Caudate nucleus (tissue), 63 donors: ENCODE measurements at places on chromosomes 6 and 20.

DNA sequence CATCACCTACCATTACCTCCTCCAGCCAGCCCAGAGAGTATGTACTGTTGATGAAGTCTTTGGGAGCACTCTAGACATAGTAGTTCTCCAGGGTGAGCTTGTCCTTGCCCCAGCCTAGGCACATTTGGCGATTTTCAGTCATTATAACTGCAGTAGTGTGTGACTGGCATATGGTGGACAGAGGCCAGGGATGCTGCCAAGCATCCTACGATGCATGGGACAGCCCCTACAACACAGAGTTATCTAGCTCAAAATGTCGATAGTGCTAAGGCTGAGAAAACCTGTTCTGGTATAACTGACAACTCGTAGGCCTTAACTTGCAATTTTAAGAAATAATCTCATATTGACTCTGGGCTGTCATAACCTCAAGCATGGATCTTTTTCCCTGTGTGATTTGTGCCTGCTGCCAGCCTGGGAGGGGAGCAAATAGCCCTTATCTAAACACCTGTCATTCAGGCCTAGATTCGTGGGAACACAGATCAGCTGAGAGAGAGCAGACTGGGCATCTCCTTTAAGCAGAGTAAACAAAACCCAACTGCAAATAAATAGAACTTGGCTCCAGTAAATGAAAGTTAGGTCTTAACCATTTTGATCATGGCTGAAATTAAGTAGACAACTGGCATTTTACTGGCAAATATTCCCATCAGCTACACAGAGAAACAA is 102.6 kb downstream of the SPTLC3 start:
- no peak for DNase-seq

DNA sequence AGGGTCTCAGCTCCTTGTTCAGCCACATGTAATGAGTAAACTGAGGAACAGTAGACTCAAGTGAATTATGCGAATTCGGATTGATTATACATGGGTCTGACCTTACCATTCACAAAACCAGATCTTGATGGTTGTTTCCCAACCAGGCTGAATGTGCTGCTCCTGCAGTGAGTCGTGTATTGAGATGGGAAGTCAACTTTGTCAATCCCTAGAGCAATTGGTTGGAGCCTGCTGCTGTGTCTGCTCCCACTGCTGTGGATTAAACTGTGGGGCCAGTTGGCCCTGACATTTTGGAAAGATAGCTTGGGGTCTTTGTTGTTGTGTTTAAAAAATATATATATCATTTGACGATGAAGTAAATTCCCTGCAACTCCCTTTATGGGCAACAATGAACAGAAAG is 23.9 kb downstream of the FAM50B start:
- DNase-seq, result no peak

- no peak for DNase-seq
Observed at GRCh38 chr6:6865611-6866010, 242.2 kb upstream of the RREB1 start.

GRCh38 chr6:152124429-152125074 is 317.1 kb downstream of the ESR1 start:
- DNase-seq, result no peak

DNA sequence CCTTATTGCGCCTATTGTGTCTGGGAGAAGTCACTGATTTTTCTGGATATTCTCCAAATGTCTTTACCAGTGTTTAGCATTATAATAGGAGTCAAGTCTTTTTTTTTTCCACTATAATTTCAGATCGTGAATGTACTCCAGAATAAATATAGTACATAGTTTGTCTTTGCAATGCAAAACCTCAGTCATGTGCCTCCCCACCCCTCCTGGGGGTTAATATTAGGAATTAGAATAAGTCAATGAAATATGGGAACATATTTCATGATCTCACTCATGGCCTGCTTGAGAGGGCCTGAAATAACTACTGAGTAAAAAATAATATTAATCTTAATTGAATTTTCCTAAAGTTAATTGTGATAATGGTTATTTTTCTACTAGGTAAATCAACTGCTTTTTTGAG is 79.0 kb upstream of the TMEM170B start:
- DNase-seq, result no peak

GRCh38 chr6:129501740-129502660 is 208.0 kb downstream of the ARHGAP18 start:
- DNase-seq, result no peak

DNA sequence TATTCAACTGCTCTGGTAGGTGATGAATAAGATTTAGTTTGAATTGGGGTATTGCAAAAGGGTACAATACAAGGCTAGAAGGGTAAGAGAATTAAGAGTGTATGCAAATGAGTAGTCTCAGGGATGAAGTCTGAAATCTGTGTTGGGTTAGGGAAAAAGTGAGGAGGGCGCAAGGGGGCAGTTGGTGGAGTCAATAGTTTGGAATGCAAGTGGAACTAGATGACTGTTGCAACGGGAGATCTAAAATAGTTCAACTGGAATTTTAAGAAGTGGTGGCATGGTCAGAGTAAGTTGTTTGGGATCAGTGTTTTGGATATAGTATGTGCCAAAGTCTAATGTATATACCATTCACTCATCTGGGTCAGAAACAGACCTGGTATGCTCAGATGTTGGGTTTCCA is 329.6 kb downstream of the GJA1 start:
- DNase-seq, result no peak

GRCh38 chr6:132198896-132199295 is 202.4 kb downstream of the MOXD1 start:
- DNase-seq, result no peak

DNA sequence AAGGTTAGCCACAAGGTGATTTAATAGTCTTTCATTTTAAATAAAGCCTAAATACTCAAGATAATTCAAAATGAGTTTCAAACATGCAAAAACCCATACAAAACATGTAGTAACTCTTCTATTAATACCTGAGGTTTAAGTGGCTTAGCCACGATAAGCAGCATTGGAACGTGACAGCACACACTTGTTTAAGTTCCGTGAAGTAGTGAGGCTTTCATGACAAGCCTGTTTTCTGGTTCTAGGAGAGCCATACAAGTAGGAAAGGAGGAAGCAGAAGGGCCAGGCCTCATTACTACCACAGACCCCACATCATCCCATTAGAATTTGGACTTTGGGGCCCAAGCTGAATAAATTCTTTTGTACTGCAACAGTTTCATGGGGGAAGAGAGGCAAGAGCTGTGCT is 54.3 kb upstream of the PRND start:
- DNase-seq, result no peak

DNA sequence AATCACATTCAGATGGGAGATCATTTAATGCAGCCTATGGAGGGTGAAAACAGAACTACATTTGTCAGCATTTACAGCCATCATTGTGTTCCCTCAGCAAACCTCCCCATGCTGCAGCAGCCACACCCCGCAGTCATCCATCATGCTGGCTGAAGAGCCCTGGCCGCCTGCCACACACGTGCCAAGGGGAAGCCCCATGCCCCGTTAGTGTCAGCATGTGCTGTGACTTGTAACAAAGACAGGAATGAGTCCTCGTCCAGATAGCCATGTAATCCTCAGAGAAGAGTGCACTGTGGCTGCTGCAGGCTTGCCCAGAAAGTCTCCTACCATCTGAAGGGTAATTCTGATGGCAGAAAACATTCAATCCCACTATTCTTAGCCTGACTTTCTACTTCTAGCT is 1097.8 kb downstream of the KIF16B start:
- DNase-seq, result no peak

- DNase-seq, result no peak
Observed at GRCh38 chr6:33726696-33727095, 15.2 kb upstream of the UQCC2 start.

DNA sequence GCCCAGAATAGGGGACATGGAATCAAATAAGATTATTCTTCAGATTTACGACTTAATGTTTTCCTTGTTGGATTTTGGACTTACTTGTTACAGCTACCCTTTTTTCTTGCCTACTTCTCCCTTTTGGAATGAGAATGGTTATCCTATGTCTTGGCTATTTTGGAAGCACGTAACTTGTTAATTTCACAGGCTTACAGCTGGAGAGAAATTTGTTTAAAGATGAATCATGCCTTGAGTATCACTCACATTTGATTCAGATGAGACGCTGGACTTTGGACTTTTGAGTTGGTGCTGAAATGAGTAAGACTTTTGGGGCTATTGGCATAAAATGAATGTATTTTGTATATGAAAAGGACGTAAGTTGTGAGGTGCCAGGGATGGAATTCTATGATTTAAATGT is 83.3 kb downstream of the SMPDL3A start:
- no peak for DNase-seq

DNA sequence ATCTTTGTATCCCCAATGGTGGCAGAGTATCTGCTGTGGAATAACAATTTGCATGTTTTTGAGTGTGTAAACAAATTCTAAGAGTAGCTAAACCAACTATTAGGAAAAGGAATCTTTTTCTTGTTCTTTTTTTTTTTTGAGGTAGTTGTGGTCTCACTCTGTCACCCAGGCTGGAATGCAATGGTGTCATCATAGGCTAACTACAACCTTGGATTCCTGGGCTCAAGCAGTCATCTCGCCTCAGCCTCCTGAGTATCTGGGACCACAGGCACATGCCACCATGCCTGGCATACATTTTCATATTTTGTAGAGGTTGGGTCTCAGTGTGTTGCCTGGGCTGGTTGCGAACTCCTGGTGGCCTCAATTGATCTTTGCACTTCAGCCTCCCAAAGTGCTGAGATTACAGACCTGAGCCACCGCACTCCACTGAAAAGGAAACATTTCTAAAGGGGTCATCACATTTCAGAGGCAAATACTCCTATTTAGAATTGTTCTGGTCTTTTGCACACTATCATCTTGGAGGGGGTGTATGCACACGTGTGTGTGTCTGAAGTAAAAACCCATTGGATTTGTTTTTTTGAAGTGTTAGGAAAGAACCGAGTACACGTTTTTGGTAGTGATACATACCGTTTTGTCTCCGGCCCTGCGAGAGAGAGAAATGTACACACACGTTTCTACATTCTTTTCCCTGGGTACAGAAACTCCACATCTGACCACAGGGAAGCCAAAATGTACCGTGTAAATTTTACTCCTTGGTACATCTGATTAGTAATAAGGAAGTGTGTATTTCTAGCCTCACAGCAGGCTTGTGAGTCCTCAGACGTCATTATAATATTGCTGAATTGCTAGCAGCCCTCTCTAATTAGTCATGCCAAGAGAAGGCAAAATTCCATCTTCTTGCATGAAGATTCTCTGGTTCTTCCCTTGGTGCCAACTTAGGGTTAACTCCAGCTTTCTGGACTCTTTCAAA is 183.6 kb downstream of the JARID2 start:
- DNase-seq, result no peak

DNA sequence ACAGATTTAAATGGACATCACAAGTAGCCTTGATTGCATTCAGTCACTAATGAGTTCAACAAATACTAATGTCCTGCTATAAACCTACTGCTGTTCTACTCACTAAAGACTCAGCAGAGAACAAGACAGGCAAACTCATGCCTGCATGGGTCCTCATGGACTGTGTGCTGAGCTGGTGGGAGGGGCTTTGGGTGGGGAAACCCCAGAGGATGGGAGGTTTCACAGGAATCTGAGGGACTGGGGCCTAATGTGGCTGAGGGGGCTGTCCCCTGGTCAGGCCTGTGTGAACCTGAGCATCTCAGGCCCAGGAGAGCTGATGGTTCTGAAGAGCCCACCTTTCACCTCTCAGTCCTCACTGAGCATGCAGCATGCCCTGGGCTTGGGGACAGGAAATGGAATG is 1.4 kb downstream of the CST8 start:
- DNase-seq, result no peak

GRCh38 chr6:41780551-41781365 is at the start of gene PRICKLE4:
PRICKLE4 (plus strand) TSS chr6:41780782; CDS start chr6:41783474, 2,692 bp downstream.
- DNase-seq, result no peak

DNA sequence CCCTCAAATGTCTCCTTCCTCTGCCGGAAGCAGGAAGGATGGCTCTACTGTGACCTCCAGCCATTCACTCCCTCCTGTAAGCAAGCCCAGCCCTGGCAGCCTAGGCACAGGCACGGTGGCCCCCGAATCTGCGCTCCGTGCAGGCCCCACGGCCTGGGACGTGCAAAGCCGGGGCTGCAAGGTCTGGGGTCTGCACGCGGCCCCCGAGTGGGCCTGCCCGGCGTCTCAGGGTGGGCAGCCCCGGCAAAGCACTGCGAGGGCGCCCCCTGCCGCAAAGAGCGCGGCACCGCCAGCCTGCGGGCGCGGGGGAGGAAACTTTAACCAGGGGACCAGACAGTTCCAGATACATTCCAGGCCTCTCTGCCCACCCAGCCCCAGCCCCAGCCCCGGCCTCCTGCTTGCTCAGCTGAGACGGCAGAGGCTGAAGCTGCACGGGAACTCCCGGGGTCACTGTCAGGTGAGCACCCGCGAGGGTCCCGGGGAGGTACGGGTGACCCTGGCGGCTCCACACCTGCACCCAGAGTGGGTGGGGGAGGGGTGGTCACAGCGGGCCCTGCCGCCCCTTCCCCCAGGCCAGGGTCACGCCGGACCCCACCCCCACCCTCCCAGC is 98.8 kb downstream of the ASXL1 start:
- DNase-seq, result no peak

- no peak for DNase-seq
Observed at GRCh38 chr6:26432627-26433201, 7.6 kb upstream of the BTN3A3 start.

GRCh38 chr6:1310628-1311399 is 1.1 kb upstream of the FOXQ1 start:
- DNase-seq, result no peak

- no peak for DNase-seq
Observed at GRCh38 chr6:138814179-138814834, 18.4 kb downstream of the ECT2L start.

DNA sequence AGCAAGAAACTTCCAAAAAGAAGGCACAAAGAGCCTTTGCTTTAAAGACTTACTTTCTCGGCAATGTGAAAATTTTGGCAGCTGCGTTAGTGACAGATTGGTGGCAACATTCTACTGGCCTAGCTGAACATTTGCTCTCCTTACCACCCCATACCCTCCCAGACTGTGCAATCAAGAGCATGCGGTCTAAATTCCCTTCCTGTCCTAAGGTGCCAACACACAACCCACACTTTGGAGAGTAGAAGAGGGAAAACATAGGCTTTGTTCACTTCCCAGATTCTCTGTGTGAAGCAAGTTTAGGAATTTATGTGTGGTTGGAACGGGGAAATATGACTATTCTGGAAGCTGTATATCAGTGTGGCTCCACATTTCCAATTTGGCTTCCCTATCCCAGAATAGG is 29.8 kb upstream of the NEDD9 start:
- no peak for DNase-seq

DNA sequence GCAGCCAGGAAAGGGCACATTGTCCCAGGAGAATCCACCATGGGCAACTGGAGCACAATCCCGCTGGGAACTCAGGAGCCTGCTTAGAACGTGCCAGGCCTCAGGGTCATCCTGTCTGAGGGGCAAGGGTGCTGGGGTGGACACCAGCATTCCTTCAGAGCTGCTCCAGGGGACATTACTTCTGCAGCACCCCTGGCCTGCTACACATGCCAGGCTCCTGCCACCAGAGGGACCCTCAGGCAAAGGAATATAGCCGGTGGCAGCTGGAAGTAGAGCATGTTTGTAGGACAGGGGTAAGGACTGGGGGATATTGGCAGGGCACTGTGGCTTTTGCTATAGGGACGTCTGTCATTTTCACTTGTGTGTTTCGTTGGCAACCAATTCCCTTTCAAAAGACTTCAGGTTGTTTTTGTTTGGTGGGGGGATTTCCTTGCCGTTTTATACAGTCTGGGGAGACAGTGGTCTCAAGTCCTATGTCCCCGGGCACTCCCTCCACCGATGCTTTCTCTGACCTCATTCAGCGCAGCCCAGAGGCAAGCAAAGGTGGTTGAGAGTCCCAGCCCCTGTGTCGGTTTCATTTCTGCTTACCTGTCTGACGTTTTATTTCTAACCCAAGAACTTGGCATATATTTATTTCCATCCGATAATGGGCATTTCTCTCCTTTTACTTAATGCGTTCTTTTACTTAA is 130.8 kb downstream of the JPH2 start:
- peak; percentile 18 for DNase-seq

- DNase-seq, result no peak
Observed at GRCh38 chr6:31837369-31838113, 10.0 kb downstream of the HSPA1B start.
